ENCODE measurements at places on chromosomes 2 and 18. TPM values are rescaled to one million over a fixed set of nuclear protein-coding genes. Genes with fewer than 3 reads are reported as not detected.

The PRKAG3 gene
- total RNA-seq: 49.9 TPM

The RPRM gene
- not detected for total RNA-seq

The PROM2 gene
- 0.83 TPM for total RNA-seq

The UGT1A1 gene
- not detected for total RNA-seq

The XRCC5 gene
- 278 TPM for total RNA-seq

The SERPINB12 gene
- 0.68 TPM for total RNA-seq

The ALPP gene
- not detected for total RNA-seq

The SERPINB7 gene
- total RNA-seq: 4.5 TPM

The FRZB gene
- total RNA-seq: 1.7 TPM

The IL37 gene
- total RNA-seq: not detected

The AMER3 gene
- not detected for total RNA-seq

The NEU2 gene
- not detected for total RNA-seq

The FIGN gene
- 8.6 TPM for total RNA-seq

The ZSWIM2 gene
- 0.16 TPM for total RNA-seq

The R3HDM1 gene
- total RNA-seq: 9.9 TPM

The LYG2 gene
- total RNA-seq: not detected

The UPP2 gene
- total RNA-seq: not detected

The CCDC74B gene
- 3.5 TPM for total RNA-seq

The NXPH2 gene
- total RNA-seq: not detected

The C2orf78 gene
- total RNA-seq: not detected

The NGEF gene
- total RNA-seq: not detected

The CD207 gene
- 0.26 TPM for total RNA-seq

The RAB6D gene
- not detected for total RNA-seq

The GAREM1 gene
- total RNA-seq: 7.7 TPM

The ID2 gene
- total RNA-seq: 15.9 TPM

The EIF2AK2 gene
- total RNA-seq: 26.6 TPM

The EPB41L3 gene
- not detected for total RNA-seq

The SOX11 gene
- total RNA-seq: 24.0 TPM

The RAB3GAP1 gene
- total RNA-seq: 51.8 TPM

The ALLC gene
- total RNA-seq: not detected
